ENCODE measurements at places on chromosomes 2 and 18.
A peak's percentile ranks its signal among the peaks of the same experiment; 100 is the strongest.

GRCh38 chr2:97673182-97673914 is 3.8 kb downstream of the C2orf92 start:
- DNase-seq, result no peak

DNA sequence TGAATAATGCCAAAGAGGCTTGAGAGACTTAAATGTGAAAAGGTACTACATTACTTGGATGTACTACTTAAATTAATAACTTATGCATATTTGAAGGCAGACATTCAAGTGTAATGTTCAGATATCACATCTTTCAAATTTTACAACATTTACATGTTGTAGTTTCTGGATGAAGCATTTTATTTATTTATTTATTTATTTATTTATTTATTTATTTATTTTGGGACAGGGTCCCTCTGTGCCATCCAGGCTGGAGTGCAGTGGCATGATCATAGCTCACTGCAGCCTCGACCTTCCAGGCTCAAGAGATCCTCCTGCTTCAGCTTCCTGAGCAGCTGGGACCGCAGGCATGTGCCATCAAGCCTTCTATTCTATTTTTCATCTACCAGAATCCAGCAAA is 596.4 kb downstream of the ERBB4 start:
- DNase-seq, result no peak

- no peak for DNase-seq
Observed at GRCh38 chr2:190507135-190507534, 27.4 kb downstream of the NEMP2 start.

DNA sequence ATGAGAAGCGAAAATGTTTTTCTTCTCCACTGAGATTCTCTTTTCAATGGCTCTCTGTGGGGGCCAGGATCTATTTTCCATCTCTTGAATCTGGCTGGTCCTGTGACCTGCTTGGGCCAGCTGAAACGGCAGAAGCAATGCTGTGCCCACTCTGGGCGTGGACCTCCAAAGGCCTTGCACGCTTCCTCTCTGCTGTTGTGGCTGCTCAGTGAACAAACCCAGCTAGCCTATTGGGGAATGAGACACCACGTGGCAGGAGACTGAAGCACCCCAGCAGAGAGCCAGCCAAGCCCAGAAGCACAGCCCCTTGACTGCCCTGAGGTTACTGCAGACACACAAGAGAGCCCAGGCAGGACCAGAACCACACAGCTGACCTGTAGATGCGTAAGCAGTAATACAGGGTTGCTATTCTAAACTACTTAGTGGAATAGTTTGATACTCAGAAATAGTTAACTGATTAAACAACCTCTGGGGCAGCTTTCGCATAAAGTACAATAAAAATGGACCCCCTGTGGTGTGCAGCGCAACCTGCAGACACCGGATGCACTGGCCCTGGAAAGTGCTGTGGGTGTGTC is 221.7 kb upstream of the SH3BP4 start:
- no peak for DNase-seq

DNA sequence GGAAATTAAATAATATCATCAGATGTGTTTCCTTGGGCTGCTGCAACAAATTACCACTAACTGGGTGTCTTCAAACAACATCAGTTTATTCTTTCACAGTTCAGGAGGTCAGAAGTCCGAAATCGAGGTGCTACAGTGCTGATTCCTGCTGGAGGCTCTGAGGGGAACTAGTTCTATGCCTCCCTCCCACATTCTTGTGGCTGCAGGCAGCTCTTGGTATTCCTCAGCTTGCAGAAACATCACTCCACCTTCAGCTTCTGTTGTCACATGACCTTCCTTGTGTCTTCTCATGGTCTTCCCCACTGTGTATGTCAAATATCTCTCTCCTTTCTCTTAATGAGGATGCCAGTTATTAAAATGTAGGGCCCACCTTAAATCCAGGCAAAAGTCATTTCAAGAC is 29.3 kb upstream of the DCC start:
- no peak for DNase-seq

DNA sequence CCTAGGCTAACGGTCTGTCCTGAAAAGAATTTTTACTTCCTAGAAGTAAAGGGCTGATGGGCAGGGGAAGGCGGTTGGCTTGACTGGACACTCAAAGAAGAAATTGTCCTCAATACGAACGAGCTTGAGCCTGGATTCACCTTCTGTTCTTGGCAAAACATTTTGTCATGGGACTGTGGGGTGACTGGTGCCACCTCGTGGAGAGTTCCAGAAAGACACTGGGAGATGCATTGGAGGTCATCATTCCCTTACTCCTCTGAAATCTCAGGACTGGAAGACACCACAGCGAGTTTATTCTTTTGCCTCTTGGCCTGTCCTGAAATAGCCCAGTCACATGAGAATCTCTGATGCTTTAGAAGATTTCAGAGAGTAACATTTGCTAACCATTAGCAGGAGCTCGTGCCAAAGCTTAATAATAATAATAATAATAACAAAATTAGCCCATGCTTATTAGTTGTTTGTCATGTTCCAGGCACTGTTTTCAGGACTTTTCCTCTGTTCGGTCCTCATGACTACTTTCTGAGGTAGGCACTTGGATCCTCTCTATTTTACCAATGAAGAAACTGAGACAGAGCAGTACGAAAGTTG is 44.5 kb downstream of the TMEM182 start:
- DNase-seq, result peak; percentile 7

DNA sequence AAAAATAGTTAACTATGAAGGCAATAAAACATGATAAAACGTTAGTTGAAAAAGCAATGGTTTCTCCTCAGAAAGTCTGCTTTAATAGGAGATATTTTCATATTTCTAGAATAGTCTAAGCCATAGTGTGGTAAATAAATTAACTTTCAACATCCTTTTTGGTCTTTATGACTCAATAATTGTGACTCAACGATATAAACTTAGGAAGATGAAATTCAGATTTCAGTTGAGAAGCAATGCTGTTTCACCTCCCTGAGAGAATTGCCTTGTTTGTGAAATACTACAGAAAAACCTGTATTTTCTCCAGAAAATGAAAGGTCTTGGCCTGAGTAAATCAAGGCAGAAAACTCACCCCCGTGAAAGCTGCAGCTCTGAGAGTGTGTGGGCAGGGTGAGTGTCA is 166.9 kb downstream of the ETAA1 start:
- no peak for DNase-seq

- DNase-seq, result no peak
Observed at GRCh38 chr2:160402997-160403979, 90.3 kb downstream of the RBMS1 start.

DNA sequence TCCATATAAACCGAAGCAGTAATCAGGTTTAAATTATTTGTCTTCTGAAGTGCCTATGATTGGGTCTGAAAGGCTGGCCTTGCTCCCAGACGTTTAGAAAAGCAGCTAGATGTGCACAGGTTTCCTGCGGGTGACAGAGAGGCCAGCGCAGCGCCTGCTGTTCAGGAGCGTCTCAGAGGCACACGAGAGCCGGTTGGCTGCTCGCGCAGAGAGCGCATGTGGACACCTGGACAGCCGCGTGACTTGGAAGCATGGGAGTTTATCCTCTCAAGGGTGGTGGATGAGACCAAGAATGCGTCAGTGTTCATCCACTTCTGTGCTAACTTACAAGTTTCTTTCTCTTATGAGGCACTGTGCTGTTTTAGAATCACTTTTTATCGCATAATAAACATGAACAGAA is 303.7 kb downstream of the PTGR3 start:
- no peak for DNase-seq

DNA sequence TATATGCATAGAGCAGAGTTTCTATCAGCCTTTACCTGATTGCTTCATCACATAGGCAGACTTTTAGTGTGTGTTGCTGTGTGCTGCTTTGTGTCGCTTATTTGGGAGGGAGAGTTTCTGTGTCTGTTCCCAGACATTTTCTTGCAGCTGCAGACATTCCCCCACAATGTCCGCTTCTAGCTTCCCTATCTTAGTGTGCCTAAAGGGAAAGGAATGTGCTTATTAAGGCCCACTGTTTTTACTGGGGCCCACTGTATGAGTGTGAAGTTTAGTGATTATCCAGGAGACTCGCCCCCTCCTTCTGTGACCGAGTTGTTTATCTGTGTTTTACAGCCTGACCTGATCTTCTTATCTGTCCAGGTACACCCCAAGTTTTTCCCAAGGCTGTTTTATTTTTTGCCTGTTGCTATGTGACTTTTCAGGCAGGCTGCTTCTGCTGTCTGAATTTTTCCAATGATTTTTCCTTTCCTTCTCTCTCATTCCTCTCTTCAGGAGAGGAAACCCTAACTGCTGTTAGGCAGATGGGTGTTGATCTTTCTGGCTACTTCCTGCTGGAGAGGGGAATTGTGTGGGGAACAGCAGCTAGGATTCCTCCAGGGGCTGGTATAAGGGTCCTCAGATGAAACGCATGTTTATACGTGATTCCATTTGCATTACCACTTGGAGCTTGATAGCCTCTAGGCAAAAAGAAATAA is 47.6 kb downstream of the STK17B start:
- DNase-seq, result no peak

- no peak for DNase-seq
Observed at GRCh38 chr18:67183398-67183797, 333.1 kb downstream of the DSEL start.

DNA sequence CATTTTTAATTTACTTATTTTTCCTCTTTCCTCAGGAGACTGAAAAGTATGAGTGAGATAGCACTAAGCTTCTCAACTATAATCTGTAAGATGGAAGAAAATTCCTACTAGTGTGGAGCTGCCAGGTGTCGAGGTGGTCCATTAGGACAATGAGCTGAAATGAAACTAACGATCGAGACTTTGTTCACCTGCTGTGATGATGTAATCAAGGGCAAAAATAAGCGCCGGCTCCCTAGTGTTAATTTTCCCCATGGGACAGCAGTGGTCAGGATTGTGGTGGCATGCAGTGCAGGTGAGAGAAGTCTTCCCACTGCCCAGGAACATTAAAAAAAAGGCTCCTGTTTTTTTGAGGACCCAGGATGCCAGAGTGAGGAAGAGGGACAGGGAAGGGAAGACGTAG is 859.1 kb upstream of the GCFC2 start:
- no peak for DNase-seq

DNA sequence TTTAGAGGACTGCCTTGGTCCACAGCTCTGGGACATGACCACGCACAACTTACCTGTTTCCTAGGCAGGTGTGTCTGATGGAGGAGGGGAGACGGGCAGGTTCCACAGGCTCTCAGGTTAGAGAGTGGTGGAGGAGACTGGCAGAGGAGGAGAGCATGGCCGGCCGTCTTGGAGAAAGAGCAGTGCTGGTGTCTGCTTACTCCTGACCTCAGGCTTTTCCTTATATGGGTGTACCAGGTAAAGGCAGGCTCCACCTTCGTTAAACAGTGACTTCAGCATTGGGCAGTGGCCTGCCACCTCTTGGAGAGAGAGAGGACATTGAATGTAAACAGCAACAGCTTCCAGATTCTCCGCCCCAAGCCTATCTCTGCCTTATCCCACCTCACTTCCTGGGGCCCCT is at the start of gene CAPN13:
Gene CAPN13, minus strand, starts transcription at position 198 of the 400 bp plus-strand sequence. CDS start 20,121 bp downstream, outside the sequence.
- no peak for DNase-seq

DNA sequence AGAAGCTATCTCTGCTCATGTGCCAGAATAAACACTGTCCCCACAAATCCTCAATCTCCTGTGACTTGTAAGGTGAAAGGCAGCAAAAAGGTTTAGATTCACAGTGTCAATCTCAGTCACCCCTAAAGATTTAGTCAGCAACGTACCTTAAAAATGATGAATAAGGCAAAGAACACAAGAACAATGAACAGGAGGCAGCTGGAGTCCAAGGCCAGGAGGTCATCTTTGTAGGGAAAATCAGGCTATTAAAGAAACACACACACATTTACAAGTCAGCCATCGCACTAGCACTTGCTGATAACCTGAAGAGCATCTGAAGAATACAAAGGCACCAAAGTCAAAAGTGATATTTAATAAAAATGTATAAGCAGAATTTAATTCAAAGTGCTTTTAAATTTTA is 16.6 kb downstream of the LAPTM4A start:
- no peak for DNase-seq

DNA sequence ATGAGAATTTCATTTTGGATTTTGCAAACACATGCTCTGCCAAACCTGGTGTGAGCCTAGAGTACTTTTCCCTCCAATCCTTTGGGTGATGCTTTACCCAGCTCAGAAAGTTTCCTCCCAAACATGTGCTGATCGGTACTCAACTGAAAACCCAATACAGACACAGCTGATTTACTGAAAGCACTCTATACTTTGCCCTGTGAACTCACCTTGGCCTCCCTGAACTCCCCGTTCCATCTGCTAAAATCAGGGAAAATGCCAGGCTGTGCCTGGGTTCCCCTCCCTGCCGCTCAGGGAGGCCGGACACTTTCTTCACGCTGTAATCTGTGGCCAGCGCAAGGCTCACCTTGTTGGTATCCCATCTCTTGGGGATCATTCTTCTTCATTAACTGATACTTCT is 391.2 kb downstream of the CBLN2 start:
- DNase-seq, result no peak

DNA sequence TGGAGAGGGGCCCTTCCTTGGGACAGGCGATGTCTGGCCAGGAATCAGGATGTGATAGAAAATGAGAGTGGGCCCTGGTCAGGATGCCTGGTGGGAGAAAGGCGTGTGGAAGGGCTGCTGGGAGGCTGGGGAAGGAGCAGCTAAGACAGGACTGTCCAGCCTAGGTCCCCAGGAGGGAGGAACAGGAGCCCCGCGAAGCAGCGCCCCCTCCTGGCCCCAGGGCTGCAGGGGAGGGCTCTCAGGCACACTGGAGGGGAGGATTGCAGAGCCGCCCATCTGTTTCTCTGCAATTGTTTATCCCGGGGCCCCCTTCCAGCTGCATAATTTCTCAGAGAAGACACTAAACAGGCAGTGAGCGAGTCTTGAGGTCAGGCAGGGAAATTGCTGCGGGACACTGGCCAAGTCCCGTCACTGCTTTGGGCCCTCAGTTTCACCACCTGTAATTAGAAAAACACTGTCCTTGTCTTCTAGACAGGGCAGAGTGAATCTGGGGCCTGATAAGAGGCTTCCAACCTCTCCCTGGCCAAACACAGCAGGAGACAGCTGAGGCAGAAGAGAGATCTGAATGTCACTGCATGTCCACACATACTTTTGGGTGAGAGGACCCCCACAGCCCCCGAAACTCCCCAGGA is 3.9 kb upstream of the NPPC start:
- DNase-seq, result no peak

DNA sequence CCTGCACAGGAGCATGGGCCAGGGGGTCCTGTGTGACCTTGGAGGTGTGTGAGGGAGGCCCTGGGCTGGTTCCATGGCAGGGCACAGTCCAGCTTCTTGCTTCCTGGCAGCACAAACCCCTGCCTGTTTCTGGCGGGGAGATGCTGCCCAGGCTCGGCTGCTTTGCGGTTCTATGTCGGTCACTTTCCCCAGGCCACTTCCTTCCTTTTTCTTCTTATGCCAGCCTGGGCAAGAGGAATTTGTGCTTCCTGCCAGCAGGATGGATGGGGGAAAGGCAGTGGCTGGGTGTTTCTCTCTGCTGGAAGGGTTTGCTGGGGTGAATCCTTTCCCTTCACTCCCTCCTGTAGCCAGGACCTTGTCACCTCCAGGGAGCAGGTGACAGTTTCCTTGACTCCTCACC is 24.3 kb downstream of the ASAP2 start:
- no peak for DNase-seq

- DNase-seq, result no peak
Observed at GRCh38 chr18:58010265-58010664, 33.8 kb upstream of the NEDD4L start.

Measured in activated CD4-positive, alpha-beta T cell treated with anti-CD3 and anti-CD28 coated beads for 24 hours (primary cell).